ENCODE measurements at places on chromosomes 11 and 22.

- peak; percentile 13 for DNase-seq
Measured at GRCh38 chr11:69356703-69357457, 62.9 kb downstream of the MYEOV start.

DNA sequence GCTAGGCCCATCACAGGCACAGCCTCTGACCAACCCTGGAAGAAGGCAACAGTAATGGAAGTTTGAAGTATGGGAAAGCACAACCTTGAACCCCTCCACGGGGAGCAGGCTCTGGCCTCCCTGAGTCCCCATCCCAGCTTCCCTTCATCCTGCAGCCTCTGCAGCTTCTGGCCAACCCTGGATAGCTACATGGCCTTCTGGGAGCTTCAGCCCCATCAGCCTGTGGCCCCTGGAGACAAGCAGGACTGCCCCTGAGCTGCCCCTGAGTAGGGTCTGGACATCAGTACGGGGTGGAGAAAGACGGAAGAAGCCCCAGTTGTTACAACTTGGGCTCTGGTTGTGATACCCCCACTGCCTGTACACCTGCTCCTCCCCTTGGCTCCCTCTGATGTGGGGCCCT is 113.8 kb upstream of the CD82 start:
- DNase-seq = no peak

DNA sequence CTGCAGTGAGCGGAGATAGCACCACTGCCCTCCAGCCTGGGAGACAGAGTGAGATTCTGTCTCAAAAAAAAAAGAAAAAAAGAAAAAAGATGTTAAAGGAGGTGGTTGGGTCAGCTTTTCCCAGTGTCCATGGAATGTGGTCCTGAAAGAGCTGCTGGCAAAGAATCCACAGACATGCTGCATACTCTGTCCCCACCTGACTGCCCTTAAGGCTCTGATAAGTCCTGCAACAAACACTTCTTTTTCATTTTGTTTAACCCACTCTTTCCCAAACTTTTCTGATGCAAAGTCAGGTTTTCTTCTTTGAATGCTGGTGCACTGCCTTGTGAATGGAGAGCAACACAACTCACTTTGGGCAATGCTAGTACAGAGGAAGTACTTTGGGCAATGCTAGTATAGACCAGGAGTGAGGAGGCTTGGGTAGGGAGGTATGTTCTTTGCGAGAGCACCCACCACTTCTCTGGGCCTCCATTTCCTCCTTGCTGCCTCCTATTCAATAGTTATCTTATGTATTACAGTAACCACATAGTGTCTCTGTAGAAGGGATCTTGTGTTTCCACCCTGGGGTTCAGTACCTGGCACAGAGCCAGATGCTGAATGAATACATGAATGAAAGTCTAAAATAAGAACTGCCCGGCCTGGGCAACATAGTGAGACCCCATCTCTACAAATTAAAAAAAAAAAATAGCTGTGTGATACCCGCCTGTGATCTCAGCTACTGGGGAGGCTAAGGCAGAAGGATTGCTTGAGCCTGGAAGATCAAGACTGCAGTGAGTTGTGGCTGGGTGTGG is 18.9 kb downstream of the LIF start:
- DNase-seq = no peak

DNA sequence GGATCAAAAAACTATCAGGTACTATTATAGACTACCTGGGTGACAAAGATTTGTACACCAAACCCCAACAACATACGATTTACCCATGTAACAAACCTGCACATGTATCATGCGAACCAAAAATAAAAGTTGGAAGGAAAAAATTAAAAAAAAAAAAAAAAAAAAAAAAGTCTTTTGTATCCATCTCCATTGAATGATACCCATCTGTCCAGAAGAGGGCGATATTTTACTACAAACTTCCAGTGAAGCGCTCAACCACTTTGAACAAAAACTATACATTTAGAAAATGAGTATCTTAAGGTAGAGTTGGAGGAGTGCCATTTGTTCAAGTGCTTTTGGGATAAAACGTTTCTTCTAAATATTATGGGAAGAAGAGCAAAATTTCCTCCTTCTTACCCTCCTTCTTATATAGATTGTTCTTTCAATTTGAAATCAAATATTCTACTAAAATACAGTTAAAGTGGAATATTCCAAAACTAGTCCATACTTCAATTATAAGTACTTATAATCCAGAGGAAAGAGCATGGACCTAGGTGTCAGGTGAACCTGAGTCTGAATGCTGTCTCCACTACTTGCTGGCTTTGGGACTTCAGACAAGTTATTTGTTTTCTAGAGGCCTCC is 23.3 kb downstream of the ARL14EP start:
- no peak for DNase-seq

DNA sequence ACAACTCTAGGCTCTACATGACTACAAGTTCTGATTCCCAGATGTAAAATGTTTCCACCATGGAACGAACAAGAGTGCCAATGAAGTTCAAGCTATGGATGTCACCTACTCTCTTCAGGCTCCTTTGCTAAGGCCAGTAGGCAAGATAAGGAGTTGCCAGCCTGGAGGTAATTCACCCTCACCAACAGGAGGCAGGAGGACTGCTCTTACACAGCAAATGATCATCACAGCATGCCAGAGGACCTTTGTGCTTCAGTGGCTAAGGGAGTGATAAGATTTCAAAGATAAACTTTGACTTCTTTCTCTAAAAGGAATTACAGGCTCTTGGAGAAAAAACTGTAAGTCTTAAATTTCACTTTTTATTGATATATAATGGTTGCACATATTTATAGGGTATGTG is 54.1 kb upstream of the SLC36A4 start:
- no peak for DNase-seq

GRCh38 chr22:11066458-11067285 is 4461.3 kb upstream of the OR11H1 start:
- no peak for DNase-seq

- no peak for DNase-seq
Measured at GRCh38 chr11:89437317-89437716, 53.9 kb downstream of the NOX4 start.

DNA sequence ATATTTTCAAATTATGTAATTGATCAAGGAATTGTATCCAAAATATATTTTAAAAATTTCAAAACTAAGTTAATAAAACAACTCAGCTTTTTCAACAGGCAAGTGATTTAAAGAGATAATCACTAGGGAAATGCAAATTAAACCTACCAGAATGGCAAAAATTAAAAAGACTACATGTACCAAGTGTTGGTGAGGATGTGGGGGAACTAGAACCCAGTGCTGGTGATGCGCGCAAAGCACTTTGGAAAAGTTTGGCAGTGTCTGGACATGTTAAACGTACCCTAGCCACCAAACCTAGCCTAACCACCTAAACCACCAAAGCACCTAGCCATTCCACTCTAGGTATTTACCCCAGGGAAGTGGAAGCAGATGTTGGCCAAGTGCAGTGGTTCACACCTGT is 22.9 kb downstream of the PACSIN2 start:
- no peak for DNase-seq

GRCh38 chr11:43145653-43146052 is 166.1 kb upstream of the API5 start:
- no peak for DNase-seq

GRCh38 chr22:30044369-30044768 is 35.9 kb upstream of the HORMAD2 start:
- DNase-seq = no peak

DNA sequence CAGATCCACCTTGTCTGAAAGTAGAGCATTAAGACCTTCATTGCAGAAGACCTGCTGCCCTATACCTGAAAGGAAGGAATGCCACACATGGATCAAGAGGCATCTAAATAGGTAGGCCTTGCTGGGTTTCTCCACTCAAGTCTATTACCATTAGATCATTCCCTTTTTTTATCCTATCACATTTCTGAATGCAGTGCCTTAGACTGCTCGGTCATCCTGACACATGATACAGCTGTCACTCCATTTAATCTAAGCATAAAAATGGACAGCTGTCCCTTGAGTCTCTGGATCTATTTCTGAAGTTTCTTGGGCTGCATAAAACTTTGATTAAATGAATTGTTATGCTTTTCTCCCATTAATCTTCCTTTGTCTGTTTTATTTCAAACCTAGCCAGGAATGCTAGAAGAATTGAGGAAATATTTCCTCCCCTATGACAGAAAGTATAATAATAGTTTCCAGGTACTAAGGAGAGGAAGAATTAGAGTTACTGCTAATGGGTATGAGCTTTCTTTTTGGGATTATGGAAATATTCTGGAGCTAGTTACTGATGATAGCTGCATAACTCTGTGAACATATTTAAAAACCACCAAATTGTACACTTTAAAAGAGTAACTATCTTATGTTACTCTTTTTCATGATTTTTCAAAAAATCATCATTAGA is 88.0 kb downstream of the DLG2 start:
- no peak for DNase-seq

GRCh38 chr22:37304595-37305343 is 22.5 kb downstream of the CYTH4 start:
- no peak for DNase-seq

DNA sequence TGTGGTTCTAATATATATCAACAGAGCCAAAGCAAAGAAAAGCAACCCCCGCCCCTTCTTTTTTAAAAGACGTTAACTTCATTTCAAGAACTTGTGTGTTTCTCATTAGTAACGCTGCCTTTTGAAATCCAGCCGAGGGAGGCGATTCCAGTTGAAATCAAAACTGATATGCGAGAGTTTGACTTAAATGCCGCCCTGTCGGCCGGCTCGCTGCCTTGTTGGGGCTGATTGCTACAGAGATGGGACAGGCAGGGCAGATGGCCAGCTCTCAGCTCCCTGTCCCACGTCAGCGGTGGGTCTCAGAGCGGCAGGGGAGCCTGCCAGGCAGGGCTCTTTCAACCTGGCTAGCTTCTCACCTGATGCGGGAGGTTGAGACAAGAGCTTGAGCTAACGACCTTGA is 51.9 kb upstream of the ALX4 start:
- DNase-seq = no peak

- DNase-seq = no peak
Measured at GRCh38 chr22:44045145-44045544, 21.0 kb downstream of the PARVB start.

GRCh38 chr22:25113316-25113721 is 86.3 kb upstream of the CRYBB3 start:
- DNase-seq = no peak

DNA sequence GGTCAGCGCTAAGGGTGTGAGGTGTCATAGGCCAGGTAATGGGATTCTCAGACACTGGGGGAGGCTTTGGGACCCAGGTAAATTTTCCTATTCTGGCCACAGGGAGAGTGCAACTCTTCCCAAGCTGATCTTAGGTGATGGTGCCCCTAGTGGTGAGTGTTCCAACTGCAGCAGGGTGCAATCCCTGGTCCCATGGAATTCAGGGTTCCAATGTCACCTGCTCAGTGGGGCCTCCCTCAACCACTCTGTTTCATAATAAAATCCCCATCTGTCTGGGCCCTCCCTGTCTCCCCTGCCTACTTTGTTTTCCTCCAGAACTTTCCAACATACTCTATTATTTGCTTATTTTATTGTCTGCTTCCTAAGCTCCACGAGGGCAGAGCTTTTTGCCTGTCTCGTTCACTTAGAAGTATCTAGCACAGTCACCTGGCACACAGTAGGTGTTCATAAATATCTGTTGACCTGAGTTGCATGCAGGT is 2.9 kb upstream of the SGSM1 start:
- DNase-seq = peak; percentile 72

GRCh38 chr11:75105462-75105925 is 8.8 kb upstream of the OR2AT4 start:
- no peak for DNase-seq

DNA sequence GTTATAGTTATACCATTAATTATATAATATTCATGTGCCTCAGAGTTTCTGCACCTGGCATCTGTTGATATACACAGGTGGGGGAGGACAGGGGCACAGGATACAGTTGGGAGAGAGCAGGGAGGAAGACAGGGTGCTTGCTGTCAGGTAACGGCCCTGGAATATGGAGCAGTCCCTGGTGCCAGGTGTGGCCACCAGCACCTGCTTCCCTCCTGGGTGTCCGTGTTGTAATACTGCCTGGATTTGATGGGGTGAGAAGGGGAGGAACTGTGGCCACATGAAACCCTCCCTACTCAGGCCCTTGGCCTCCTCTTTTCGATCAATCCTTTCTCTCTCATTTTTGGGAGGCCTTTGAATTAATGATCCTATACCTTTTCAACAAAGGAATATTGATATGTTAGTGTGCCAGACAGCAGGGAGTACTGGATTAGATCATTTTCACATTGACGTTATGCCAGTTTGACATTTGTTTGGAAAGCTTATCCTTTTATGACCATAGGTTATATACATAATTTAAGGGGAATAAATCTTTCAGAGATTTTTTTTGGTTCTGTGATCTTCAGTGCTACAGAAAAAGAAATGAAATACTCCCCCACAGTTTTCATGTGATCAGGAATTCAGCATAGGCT is 88.6 kb downstream of the TEAD1 start:
- DNase-seq = no peak

- no peak for DNase-seq
Measured at GRCh38 chr11:72807021-72807693, 7.1 kb upstream of the ATG16L2 start.

DNA sequence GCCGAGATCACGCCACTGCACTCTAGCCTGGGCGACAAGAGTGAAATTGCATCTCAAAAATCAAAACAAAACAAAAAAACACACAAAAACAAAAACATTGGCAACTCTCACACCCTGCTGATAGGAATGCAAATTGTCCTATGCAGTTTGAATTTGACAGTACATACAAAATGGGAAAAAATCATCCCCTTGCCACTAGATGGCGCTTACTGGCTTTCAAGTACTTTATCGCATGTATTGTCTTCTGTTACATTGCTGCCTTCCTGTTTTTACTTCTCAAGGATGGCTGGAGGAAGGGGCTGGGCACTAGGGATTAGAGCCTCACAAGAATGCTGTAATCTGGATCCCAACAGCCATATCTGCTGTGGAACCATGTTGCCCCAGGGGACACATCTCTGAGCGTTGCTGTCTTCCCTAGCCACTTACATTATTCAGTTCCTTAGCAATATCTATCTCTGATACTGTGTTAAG is 59.4 kb upstream of the A4GALT start:
- DNase-seq = peak; percentile 8

DNA sequence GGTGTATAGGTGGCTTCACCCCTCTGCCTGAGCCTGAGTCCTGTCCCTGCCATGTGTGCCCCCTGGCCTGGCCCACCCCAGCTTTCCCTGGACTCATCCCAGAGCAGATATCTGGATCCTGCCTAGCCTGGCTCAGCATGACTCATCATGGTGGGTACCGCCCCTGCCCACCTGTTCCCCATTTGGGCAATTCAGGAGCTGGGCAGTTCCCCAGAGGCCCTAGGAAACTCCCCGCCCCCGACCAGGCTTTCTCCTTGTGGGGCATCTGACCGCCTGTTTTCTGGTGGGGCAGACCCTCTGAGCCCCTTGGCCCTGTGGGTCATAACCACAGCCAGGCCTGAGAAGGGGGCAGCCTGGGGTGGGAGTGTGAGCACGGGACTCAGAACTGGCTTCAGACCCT is 4.4 kb downstream of the TSPO start:
- DNase-seq = no peak

GRCh38 chr11:64591257-64592233 is 525 bp downstream of the SLC22A12 start:
- DNase-seq = no peak

GRCh38 chr11:102416976-102417375 is 35.6 kb downstream of the TMEM123 start:
- no peak for DNase-seq

All from stimulated activated CD4-positive, alpha-beta T cell treated with anti-CD3 and anti-CD28 coated beads, Interleukin-2, amount 100 ng/mL, for 24 hours (primary cell).